ENCODE measurements at places on chromosomes 2 and 18. TPM values are rescaled to one million over a fixed set of nuclear protein-coding genes. Genes with fewer than 3 reads are reported as not detected.
A peak's percentile ranks its signal among the peaks of the same experiment; 100 is the strongest.

The ELAC1 gene
- total RNA-seq, result 8.3 TPM

The PPP1R1C gene
- total RNA-seq, result 1.9 TPM

DNA sequence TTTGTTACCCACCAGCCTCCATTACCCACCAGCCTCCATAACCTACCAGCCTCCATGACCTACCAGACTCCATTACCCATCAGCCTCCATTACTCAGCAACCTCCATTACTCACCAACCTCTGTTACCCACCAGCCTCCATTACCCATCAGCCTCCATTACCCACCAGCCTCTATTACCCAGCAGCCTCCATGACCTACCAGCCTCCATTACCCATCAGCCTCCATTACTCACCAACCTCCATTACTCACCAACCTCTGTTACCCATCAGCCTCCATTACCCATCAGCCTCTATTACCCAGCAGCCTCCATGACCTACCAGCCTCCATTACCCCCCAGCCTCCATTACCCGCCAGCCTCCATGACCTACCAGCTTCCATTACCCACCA is 133.3 kb upstream of the HS6ST1 start:
- no peak for DNase-seq

GRCh38 chr18:7147399-7147798 is 29.8 kb upstream of the LAMA1 start:
- no peak for DNase-seq

- DNase-seq, result no peak
These were observed 261.9 kb upstream of the FSHR start for GRCh38 chr2:49416252-49416651.

DNA sequence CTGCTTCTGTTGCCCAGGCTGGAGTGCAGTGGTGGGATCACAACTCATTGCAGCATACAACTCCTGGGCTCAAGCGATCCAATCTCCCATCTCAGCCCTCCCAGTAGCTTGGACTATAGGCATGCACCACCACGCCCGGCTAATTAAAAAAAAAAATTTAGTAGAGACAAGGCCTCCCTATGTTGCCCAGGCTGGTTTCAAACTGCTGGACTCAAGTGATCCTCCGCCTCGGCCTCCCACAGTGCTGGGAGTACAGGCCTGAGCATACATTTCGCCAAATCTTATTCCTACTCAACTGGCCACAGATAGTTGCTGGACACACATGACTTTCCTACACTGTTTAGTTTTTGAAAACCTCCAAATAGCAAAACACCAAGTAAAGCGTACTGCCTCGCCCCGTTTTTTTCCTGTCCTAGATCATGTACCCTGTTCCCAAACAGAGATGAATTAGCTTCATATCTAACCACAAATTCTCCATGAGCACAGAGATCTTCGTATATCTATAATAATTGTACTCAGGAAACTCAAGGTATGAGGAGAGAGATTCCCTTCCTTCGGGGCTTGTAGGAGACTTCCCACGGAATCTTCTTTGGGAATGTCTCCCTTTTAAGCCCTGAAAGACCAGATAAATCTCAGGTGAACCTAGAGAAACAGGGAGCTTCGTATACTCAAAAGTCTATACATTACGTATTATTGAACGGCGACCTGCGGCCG is 598 bp upstream of the C2orf69 start:
- DNase-seq, result peak; percentile 3

DNA sequence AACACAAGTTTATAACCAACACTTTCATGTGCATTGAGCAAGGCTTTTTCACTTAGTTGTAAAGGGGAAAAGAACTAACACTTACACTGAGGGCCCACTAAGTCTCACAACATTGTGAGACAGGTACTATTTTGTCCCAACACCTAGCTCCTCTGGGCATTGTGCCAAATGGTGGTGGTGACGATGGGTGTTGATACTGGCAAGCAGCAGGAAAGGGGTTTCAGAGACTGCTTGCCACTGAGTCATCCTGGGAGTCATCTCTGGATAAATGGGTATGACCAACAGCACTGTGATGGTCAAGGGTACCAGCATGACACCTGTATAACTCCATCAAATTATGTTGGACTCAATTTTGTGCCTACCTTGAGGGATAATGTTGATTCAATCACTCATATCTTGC is 138.8 kb upstream of the ITGA6 start:
- DNase-seq, result peak; percentile 70

Measured in Daoy (cell line).